ENCODE measurements at places on chromosomes 5 and 9.

- DNase-seq, result no peak
These were observed 248.9 kb downstream of the PIK3R1 start for GRCh38 chr5:68464424-68464823.

DNA sequence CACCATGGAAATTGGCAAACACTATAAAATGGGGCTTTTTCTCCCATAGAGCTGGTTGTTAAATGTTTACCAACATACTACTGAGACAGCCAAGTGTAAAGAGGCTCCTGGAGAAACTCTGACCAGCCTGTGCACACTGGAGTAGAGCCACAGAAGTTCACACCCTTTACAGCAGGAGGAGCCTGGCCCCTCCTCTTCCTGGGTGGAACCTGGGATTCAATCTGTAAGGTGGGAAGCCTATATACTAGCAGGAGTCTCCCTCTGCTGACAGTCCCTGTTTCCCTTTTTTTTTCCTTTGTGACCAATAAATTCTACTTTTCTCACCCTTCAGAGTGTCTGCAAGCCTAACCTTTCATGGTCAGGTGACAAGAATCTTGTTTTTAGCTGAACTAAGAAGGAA lies 10.4 kb upstream of the SLC30A5 start:
- DNase-seq, result no peak

DNA sequence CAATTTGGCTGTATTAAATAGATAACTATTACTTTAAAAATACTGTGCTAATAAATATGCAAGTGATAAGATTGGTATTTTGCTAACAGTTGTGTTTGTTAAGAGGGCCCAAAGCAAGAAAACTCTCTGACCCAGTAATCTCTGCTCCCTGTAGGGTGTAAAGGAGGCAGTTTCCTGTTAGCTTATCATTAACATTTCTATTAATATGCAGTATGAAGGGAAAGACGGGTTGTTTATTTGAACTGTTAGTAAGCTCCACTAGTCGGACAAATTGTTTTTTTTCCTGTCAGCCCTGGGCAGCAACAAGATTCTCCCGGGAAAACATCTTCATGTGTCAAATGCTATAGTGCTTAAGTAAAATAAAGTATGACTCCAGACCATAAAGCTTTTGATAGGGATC lies 35.6 kb downstream of the ERP44 start:
- no peak for DNase-seq

- DNase-seq, result no peak
These were observed 93.7 kb upstream of the DAB2 start for GRCh38 chr5:39518516-39518915.

GRCh38 chr5:37436146-37436934 lies 57.2 kb downstream of the WDR70 start:
- no peak for DNase-seq

- no peak for DNase-seq
These were observed 5.2 kb downstream of the FCN2 start for GRCh38 chr9:134885679-134886412.

DNA sequence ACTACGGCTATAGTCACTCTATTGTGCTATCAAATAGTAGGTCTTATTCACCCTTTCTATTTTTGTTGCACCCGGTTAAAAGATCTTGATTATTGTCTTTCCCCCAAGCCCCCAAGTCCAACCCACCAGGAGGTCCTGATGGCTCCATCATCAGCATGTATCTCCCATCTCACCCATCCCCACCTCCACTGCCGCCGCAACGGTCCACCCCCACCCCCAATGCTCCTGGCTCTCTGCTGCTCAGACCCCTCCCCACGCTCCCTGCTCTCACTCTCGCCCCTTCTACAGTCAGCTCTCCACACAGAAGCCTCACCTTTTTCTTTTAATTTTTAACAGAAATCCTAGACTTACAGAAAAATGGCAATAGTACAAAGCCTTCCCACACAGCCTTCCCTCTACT lies 51.5 kb upstream of the SH3PXD2B start:
- no peak for DNase-seq

All from anterior cingulate cortex (tissue), 58 donors.